ENCODE measurements at places on chromosomes 13 and 19. TPM values are rescaled to one million over a fixed set of nuclear protein-coding genes. Genes with fewer than 3 reads are reported as not detected.

The STAP2 gene
- total RNA-seq = 105 TPM

The LILRB3 gene
- not detected for total RNA-seq

The HIPK4 gene
- not detected for total RNA-seq

The KLF1 gene
- not detected for total RNA-seq

The RXFP2 gene
- not detected for total RNA-seq

The PLEKHA4 gene
- total RNA-seq = 1.7 TPM

The PCDH20 gene
- total RNA-seq = 0.51 TPM

The NMRK2 gene
- not detected for total RNA-seq

The CYP4F12 gene
- total RNA-seq = 0.49 TPM

The LGALS4 gene
- 0.35 TPM for total RNA-seq
